ENCODE measurements at places on chromosomes 2 and 18. TPM values are rescaled to one million over a fixed set of nuclear protein-coding genes. Genes with fewer than 3 reads are reported as not detected.

CABLES1 gene
- 16.8 TPM for total RNA-seq

ANKRD29 gene
- 20.9 TPM for total RNA-seq

- peak overlapping the region; percentile 96 for H3K27ac ChIP-seq
- peak; percentile 78 for DNase-seq
- no peaks in the 10 kb centered on the region for H3K27me3 ChIP-seq
- H3K4me3 ChIP-seq: no peak overlapping the region
- no peaks in the 10 kb centered on the region for H3K36me3 ChIP-seq
- H3K4me1 ChIP-seq: peaks cover 40% of the 10 kb centered on the region
Measured at GRCh38 chr2:172282944-172283343, 144.4 kb upstream of the ITGA6 start.

CNDP1 gene
- total RNA-seq: not detected

- H3K27ac ChIP-seq: no peak overlapping the region
- no peaks in the 10 kb centered on the region for H3K36me3 ChIP-seq
- H3K27me3 ChIP-seq: no peaks in the 10 kb centered on the region
Measured at GRCh38 chr18:73784853-73785252, 362.8 kb downstream of the FBXO15 start.

GRCh38 chr2:235146871-235147565 lies 195.2 kb downstream of the SH3BP4 start:
- H3K27ac ChIP-seq: no peak overlapping the region
- H3K36me3 ChIP-seq: no peaks in the 10 kb centered on the region
- DNase-seq: no peak
- no peak overlapping the region for H3K4me3 ChIP-seq
- peaks cover 8% of the 10 kb centered on the region for H3K27me3 ChIP-seq

GRCh38 chr2:46096260-46096659 lies 200.9 kb upstream of the EPAS1 start:
- H3K27me3 ChIP-seq: no peaks in the 10 kb centered on the region
- no peak overlapping the region for H3K4me3 ChIP-seq
- DNase-seq: no peak
- H3K36me3 ChIP-seq: no peaks in the 10 kb centered on the region

- no peak for DNase-seq
- no peaks in the 10 kb centered on the region for H3K27me3 ChIP-seq
- no peak overlapping the region for H3K27ac ChIP-seq
- peaks cover 34% of the 10 kb centered on the region for H3K36me3 ChIP-seq
Measured at GRCh38 chr2:30257266-30258214, 26.2 kb downstream of the LBH start.

- no peaks in the 10 kb centered on the region for H3K27me3 ChIP-seq
- no peak for DNase-seq
- H3K4me3 ChIP-seq: no peak overlapping the region
- no peak overlapping the region for H3K27ac ChIP-seq
Measured at GRCh38 chr2:163713534-163714311, 22.1 kb downstream of the FIGN start.

GRCh38 chr2:132747046-132747445 lies 77.0 kb upstream of the LYPD1 start:
- no peak overlapping the region for H3K27ac ChIP-seq
- H3K36me3 ChIP-seq: no peaks in the 10 kb centered on the region
- no peaks in the 10 kb centered on the region for H3K27me3 ChIP-seq

ALS2 gene
- 39.1 TPM for total RNA-seq

IL18R1 gene
- 4.7 TPM for total RNA-seq

PAX8 gene
- 2.9 TPM for total RNA-seq

GRCh38 chr2:239689985-239690384 lies 289.2 kb upstream of the HDAC4 start:
- no peaks in the 10 kb centered on the region for H3K4me1 ChIP-seq
- H3K4me3 ChIP-seq: no peak overlapping the region
- DNase-seq: no peak
- no peak overlapping the region for H3K27ac ChIP-seq
- no peaks in the 10 kb centered on the region for H3K27me3 ChIP-seq
- H3K36me3 ChIP-seq: no peaks in the 10 kb centered on the region

MCEE gene
- total RNA-seq: 21.4 TPM

MC4R gene
- total RNA-seq: not detected

GRCh38 chr2:126719833-126720351 lies 63.9 kb downstream of the GYPC start:
- H3K4me3 ChIP-seq: no peak overlapping the region
- H3K27me3 ChIP-seq: no peaks in the 10 kb centered on the region
- H3K27ac ChIP-seq: no peak overlapping the region
- H3K4me1 ChIP-seq: no peaks in the 10 kb centered on the region

GRCh38 chr2:127371037-127371436 lies 16.7 kb downstream of the MAP3K2 start:
- H3K27ac ChIP-seq: no peak overlapping the region
- H3K4me3 ChIP-seq: no peak overlapping the region
- no peaks in the 10 kb centered on the region for H3K27me3 ChIP-seq
- peaks cover 5% of the 10 kb centered on the region for H3K36me3 ChIP-seq
- DNase-seq: no peak

- peaks cover 4% of the 10 kb centered on the region for H3K36me3 ChIP-seq
- peaks cover 23% of the 10 kb centered on the region for H3K4me1 ChIP-seq
- H3K4me3 ChIP-seq: no peak overlapping the region
- no peak for DNase-seq
- H3K27ac ChIP-seq: no peak overlapping the region
Measured at GRCh38 chr2:130370490-130370889, 14.6 kb downstream of the PTPN18 start.

EVX2 gene
- total RNA-seq: under 0.01 TPM

SCYGR4 gene
- total RNA-seq: not detected

ATP8B1 gene
- total RNA-seq: 46.7 TPM

DNA sequence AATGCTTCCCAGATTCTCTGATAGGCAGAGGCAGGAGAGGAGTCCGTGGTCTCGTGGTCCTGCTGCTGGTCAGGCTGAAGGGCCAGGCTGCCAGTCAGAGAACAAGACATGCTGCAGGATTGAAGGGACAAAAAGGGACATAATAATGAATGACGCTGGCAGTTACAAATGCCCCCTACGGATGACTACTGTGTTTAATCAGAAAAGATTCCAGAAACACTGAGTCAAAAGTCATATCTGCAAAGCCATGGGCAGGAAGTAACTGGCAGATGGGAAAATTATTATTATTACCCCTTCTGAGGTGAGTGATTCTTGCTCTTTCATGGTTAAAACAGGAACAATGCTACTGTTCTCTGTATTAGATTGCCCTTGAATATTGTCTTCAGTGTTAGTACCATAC lies 19.0 kb downstream of the LCT start:
- H3K4me1 ChIP-seq: peaks cover 27% of the 10 kb centered on the region
- no peaks in the 10 kb centered on the region for H3K36me3 ChIP-seq
- no peak for DNase-seq
- no peak overlapping the region for H3K27ac ChIP-seq

C1QL2 gene
- total RNA-seq: not detected

DNA sequence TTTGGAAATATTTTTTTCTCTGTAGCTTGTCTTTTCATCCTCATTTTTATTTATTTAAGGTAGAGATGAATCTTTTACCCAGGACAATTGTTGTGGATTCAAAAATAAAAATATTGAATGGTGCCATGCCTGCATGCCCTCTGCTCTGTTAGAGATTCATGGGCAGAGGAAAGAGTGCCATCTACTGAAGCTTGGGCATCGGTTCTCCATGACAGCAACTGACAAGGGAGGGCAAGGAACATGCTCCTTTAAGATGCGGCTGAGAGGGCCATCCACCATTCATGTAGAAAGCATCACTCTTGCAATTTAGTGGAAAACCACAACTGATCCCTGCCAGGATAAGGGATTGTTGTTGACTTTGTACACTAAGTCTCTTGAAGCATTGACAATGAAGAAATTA lies 79.9 kb downstream of the PARD3B start:
- no peaks in the 10 kb centered on the region for H3K4me1 ChIP-seq
- no peak overlapping the region for H3K27ac ChIP-seq
- DNase-seq: no peak
- no peak overlapping the region for H3K4me3 ChIP-seq
- H3K27me3 ChIP-seq: no peaks in the 10 kb centered on the region

DNA sequence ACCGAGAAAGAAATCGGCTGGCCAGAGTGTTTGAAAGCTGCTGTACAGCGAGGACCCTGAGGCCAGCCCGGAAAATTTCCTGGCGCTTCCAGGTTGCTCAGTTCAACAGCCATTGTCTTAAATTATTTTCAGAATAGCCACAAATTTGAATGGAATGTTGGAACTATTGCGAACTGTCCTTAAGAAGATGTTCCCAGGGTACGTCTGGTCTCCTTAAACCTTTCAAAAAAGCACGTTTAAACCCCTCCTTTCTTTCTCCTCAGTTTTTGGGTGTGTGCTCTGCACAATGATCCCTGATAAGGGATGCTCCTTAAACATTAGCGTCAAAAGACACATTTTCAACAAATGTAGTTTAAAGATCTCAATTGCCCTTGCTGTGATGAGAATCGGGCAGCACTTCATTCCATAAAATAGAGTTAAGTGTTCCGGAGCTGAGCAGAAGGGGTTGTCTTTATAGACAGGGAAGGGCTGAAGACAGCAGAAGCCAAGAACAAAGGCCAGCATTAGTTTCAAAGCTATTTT lies 14.5 kb upstream of the LPIN2 start:
- no peaks in the 10 kb centered on the region for H3K27me3 ChIP-seq
- no peak overlapping the region for H3K27ac ChIP-seq
- no peaks in the 10 kb centered on the region for H3K4me1 ChIP-seq
- DNase-seq: no peak
- no peaks in the 10 kb centered on the region for H3K36me3 ChIP-seq

Data from osteoblast (primary cell).